Naive thymus-derived CD4-positive, alpha-beta T cell (primary cell): ENCODE measurements at places on chromosomes 16 and 17. TPM values are rescaled to one million over a fixed set of nuclear protein-coding genes. Genes with fewer than 3 reads are reported as not detected.

GRCh38 chr16:50555952-50556673 is 7.9 kb downstream of the NKD1 start:
- H3K27me3 ChIP-seq: no peaks in the 10 kb centered on the region
- no peaks in the 10 kb centered on the region for H3K4me1 ChIP-seq

- H3K36me3 ChIP-seq: peaks cover 4% of the 10 kb centered on the region
- no peaks in the 10 kb centered on the region for H3K27me3 ChIP-seq
- DNase-seq: no peak
Observed at GRCh38 chr16:24085666-24086065, 170.5 kb upstream of the CACNG3 start.

DNA sequence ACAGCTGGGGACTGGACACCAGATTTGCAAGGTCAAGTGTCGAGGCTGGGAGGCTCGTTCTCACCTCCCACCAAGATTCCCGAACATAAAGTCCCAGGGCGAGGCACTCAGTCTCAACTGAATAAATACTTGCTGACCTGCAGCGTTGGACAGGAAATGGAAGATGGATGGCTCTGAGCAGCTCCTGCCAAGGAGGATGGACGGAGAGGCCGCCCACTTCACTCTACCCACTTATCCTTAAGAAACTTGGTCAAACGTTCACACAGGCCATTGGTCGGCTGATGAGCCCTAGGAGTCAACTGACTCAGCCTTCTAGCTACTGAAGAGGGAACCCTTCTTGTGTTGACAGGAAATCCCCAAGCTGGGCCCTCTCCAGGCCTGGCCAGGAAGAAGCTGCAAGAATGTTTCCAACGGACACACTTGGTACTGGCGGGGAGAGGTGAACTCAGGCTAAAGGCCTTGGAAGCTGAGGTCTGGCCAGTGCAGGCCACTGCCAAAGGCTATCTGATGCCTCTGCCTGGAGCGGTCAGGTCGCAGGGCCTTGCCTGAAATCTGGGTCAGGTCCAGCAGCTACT is 50.0 kb downstream of the VAC14 start:
- no peaks in the 10 kb centered on the region for H3K4me1 ChIP-seq
- DNase-seq: no peak
- H3K36me3 ChIP-seq: no peaks in the 10 kb centered on the region
- H3K27me3 ChIP-seq: no peaks in the 10 kb centered on the region

DNA sequence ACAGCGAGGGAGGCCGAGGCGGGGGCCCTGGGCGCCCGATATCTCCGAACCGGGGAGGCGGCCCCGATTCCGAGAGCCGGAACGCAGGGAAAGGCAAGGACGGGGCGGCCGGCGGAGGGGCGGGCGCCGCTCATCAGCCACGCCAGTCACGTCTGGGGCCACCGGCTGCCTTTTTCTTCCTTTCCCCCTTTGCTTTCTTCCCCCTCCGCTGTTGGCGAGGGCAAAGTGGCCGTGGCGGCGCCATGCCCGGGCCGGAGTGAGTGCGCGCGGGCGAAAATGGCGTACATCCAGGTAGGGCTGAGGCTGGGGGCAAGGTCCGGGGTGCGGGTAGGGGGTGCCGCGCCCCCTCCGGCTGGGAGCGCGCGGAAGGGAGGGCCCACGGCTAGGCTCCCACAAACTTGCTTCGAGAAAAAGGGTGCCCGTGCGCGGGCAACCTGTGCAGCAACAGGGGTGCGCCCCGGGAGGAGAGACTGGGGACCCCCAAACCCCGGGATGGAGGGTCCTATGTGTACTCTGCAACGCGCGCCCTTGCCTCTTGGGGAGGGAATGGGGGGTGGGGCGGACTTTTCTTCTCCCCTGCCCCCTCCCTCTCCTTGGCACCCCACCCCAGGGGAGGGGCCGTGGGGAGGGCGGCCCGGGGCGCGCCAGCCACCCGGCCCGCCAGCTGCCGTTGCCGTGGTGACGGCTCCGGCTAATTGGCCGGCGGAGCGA is 486 bp downstream of the SYT17 start:
- DNase-seq: no peak
- no peak overlapping the region for H3K27ac ChIP-seq
- H3K27me3 ChIP-seq: no peaks in the 10 kb centered on the region
- H3K36me3 ChIP-seq: no peaks in the 10 kb centered on the region
- no peak overlapping the region for H3K4me3 ChIP-seq

GRCh38 chr16:715477-716199 is 720 bp downstream of the METRN start:
- peak overlapping the region; percentile 30 for H3K4me3 ChIP-seq
- DNase-seq: no peak
- H3K27ac ChIP-seq: no peak overlapping the region

DNA sequence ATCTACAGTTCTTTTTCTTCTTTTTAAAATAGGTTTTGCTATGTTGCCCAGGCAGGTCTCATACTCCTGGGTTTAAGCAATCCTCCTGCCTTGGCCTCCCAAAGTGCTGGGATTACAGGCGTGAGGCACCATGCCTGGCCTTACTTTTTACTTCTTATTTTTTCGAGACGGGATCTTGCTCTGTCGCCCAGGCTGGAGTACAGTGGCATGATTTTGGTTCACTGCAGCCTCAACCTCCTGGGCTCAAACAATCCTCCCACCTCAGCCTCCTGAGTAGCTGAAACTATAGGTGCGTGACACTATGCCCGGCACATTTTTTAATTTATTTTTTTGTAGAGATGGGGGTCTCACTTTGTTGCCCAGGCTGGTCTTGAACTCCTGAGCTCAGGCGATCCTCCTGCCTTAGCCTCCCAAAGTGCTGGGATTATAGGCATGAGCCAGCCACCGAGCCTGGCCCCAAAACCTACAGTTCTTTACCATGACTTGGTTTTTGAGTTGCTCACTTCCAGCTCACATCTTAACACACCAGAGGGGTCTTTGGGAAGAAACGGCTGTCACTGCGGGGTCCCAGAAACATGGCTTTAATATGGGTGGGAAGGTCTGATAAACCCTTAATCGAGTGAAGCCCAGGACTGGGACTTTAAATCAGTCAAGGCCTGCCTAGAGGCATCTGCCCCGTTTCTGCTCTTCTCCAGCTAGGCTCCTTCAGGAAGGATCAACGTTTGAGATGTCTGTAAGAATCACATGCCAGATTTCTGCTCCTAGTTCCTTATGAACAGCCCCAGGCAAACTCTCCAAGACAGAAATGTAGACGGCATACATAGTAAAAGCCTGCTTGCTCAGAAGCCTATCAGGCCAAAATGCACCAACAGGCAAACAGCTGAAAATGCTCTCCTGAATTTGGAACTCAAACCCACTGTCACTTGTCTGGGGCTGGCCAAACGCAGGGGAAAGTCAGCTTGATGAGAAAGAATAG is 91.7 kb upstream of the TOB1 start:
- no peak overlapping the region for H3K27ac ChIP-seq
- no peaks in the 10 kb centered on the region for H3K27me3 ChIP-seq
- H3K36me3 ChIP-seq: no peaks in the 10 kb centered on the region
- H3K4me1 ChIP-seq: peaks cover 7% of the 10 kb centered on the region

DNA sequence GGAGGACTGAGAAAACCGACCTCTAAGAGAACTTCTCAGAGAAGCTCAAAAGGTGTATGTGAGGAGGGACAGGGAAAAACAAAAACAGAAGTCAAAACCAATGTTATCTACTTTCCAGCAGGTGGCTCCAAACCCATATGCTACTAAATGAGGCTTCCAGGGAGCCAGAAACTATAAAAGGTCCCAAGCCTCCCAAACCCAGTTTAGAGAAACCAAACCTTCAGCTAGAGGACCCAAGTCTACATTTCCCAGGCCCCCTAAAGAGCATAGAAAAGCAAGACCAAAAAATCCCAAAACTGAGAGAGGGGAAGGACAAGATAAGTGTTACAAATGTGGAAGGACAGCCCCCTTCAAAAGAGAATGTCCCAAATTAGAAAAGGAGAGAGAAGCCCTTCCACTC is 3.7 kb downstream of the HPR start:
- no peaks in the 10 kb centered on the region for H3K36me3 ChIP-seq
- no peak overlapping the region for H3K4me3 ChIP-seq
- no peak overlapping the region for H3K27ac ChIP-seq
- peak; percentile 22 for DNase-seq
- H3K27me3 ChIP-seq: no peaks in the 10 kb centered on the region

GRCh38 chr17:63631062-63631461 is 8.8 kb downstream of the MAP3K3 start:
- H3K27me3 ChIP-seq: no peaks in the 10 kb centered on the region
- H3K4me1 ChIP-seq: peaks cover 8% of the 10 kb centered on the region
- H3K4me3 ChIP-seq: no peak overlapping the region
- no peak for DNase-seq
- peaks cover 14% of the 10 kb centered on the region for H3K36me3 ChIP-seq

- no peak overlapping the region for H3K27ac ChIP-seq
- H3K36me3 ChIP-seq: no peaks in the 10 kb centered on the region
- no peaks in the 10 kb centered on the region for H3K27me3 ChIP-seq
- H3K4me1 ChIP-seq: no peaks in the 10 kb centered on the region
- DNase-seq: no peak
Observed at GRCh38 chr16:15749371-15749770, 99.3 kb downstream of the NDE1 start.

GRCh38 chr16:70416748-70417616 is 21.9 kb downstream of the ST3GAL2 start:
- H3K36me3 ChIP-seq: no peaks in the 10 kb centered on the region
- H3K27me3 ChIP-seq: no peaks in the 10 kb centered on the region
- H3K27ac ChIP-seq: peak overlapping the region; percentile 23
- no peak overlapping the region for H3K4me3 ChIP-seq

- H3K27me3 ChIP-seq: no peaks in the 10 kb centered on the region
- H3K27ac ChIP-seq: peak overlapping the region; percentile 61
- H3K4me1 ChIP-seq: peaks cover 69% of the 10 kb centered on the region
- no peak for DNase-seq
- no peaks in the 10 kb centered on the region for H3K36me3 ChIP-seq
Observed at GRCh38 chr16:23863511-23864422, 28.0 kb downstream of the PRKCB start.

The CCL16 gene
- total RNA-seq: not detected

The ARHGAP44 gene
- total RNA-seq: not detected

DNA sequence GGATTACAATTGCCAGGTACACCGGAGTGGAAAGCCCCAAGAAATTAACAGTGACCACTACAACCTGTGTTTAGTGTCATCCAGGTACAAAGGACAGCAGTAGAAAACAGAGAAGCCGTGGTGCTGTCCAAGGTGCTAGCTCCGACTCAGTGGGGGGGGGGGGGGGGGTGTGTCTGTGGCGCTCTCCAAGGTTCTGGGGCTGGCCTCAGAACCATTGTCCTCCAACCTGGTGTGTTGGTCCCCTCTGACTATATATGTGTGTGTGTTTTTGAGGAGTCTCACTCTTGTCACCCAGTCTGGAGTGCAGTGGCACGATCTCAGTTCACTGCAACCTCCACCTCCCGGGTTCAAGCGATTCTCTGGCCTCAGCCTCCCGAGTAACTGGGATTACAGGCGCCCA is 5.8 kb upstream of the ZNF23 start:
- no peaks in the 10 kb centered on the region for H3K36me3 ChIP-seq
- peak; percentile 5 for DNase-seq
- H3K27me3 ChIP-seq: no peaks in the 10 kb centered on the region
- H3K4me3 ChIP-seq: no peak overlapping the region

- DNase-seq: no peak
- peaks cover 4% of the 10 kb centered on the region for H3K4me1 ChIP-seq
- no peak overlapping the region for H3K4me3 ChIP-seq
- H3K27me3 ChIP-seq: no peaks in the 10 kb centered on the region
Observed at GRCh38 chr17:50847566-50847965, 12.2 kb downstream of the WFIKKN2 start.

DNA sequence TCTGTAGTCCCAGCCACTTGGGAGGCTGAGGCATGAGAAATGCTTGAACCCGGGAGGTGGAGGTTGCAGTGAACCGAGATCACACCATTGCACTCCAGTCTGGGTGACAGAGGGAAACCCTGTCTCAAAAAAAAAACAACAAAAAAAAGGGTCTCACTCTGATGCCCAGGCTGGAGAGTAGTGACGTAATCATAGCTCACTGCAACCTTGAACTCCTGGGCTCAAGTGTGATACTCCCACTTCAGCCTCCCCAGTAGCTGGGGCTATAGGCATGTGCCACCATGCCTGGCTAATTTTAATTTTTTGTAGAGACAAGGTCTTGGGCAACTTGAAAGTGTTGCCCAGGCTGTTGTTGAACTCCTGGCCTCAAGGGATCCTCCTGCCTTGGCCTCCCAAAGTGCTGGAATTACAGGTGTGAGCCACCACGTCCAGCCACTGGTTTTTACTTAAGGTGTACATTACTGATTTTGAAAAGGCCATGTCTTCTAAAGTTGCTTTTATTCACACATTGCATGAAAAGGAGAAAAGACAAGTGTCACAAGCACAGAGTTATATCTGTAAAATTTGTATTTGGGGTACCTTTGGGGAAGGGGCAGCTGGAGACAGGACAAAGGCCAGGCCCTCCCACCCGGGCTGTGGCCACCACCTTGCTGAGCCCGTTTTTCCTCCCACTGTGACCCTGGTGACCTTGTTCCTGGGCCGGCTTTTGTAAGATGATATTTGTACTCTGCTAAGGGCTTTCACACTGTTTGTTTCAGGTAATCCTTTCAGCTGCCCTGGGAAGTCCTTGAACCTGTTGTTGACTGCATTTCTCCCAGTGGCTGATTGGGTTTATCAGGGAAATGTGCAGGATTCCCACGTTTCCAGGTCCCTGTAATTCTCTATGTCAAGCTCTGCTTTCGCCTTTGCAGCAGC is 11.5 kb downstream of the GPT2 start:
- H3K27ac ChIP-seq: no peak overlapping the region
- no peaks in the 10 kb centered on the region for H3K4me1 ChIP-seq
- no peak overlapping the region for H3K4me3 ChIP-seq
- no peak for DNase-seq
- H3K36me3 ChIP-seq: no peaks in the 10 kb centered on the region

- H3K27ac ChIP-seq: no peak overlapping the region
- H3K4me3 ChIP-seq: no peak overlapping the region
- no peaks in the 10 kb centered on the region for H3K36me3 ChIP-seq
- H3K27me3 ChIP-seq: no peaks in the 10 kb centered on the region
Observed at GRCh38 chr16:59881376-59881775, 1147.3 kb upstream of the GOT2 start.

GRCh38 chr16:85750827-85751697 is at the start of gene C16orf74:
C16orf74 (minus strand) TSS chr16:85751096; CDS start chr16:85735217, 15,879 bp downstream.
- no peaks in the 10 kb centered on the region for H3K27me3 ChIP-seq
- H3K4me3 ChIP-seq: peak within 1 kb of the TSS; percentile 27
- H3K36me3 ChIP-seq: no peaks in the 10 kb centered on the region

GRCh38 chr17:82915757-82916027 is 75.9 kb upstream of the ZNF750 start:
- H3K4me1 ChIP-seq: no peaks in the 10 kb centered on the region
- no peak for DNase-seq
- no peak overlapping the region for H3K27ac ChIP-seq
- no peak overlapping the region for H3K4me3 ChIP-seq
- peaks cover 39% of the 10 kb centered on the region for H3K36me3 ChIP-seq

DNA sequence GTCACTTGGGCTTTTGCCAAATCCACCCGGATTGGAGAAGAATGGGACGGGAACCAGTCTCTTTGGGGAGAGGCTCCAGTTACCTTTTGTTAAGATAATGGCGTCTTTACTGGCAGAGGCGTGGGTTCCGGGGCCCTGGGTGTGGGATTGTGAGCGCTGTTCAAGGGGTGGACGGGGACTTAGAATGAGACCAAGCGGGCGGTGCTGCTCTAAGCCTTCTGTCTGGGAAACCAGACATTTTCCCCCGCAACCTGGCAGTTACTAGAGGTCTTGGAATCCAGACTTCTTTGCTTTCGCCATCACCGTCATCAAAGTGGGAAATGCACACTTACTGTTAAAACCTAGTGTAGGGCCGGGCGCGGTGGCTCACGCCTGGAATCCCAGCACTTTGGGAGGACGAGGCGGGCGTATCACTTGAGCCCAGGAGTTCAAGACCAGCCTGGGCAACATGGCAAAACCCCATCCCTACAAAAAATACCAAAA is 706 bp downstream of the TEN1 start:
- no peaks in the 10 kb centered on the region for H3K27me3 ChIP-seq
- H3K4me3 ChIP-seq: peak overlapping the region; percentile 89
